ENCODE measurements at places on chromosomes 16 and 17. TPM values are rescaled to one million over a fixed set of nuclear protein-coding genes. Genes with fewer than 3 reads are reported as not detected.

- H3K4me3 ChIP-seq: no peak overlapping the region
- H3K36me3 ChIP-seq: no peaks in the 10 kb centered on the region
- no peaks in the 10 kb centered on the region for H3K27me3 ChIP-seq
These were observed 9.1 kb downstream of the TSPOAP1 start for GRCh38 chr17:58319173-58320162.

- no peak for DNase-seq
- H3K27ac ChIP-seq: no peak overlapping the region
- no peaks in the 10 kb centered on the region for H3K4me1 ChIP-seq
- H3K27me3 ChIP-seq: no peaks in the 10 kb centered on the region
These were observed 21.8 kb downstream of the CACNA1H start for GRCh38 chr16:1174477-1175357.

Gene KRTAP2-1
- not detected for total RNA-seq

Gene CYB561
- 76.4 TPM for total RNA-seq

- no peak for DNase-seq
- no peaks in the 10 kb centered on the region for H3K36me3 ChIP-seq
- no peak overlapping the region for H3K27ac ChIP-seq
- H3K4me3 ChIP-seq: no peak overlapping the region
These were observed 612.1 kb downstream of the MAF start for GRCh38 chr16:78988361-78988969.

DNA sequence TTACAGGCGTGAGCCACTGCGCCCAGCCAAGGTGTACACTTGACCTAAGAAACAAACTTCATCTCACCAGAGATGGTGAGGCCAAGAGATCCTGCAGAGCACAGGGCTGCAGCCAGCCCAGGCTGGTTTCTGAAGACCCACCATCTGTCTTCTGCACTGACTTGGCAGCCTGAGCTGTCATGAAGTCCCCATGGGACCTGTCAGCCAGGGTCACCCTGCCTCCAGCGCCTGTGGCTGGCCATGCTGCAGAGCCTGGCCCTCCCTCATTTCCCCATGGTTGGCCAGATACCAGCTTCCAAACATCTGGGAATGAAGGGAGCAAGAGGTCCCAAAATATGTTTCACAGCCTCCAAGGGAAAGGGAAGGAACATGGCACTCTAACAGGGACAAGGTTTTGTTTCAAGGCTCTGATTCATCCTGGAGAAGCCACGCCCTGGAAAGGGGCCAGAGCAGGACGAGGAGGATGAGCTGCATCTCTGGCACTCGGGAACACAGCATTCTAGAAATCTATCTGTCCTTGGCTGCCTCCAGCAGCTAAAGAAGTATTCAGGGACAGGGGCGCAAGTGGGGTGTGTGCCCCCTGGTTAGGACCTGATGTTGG, 45.3 kb downstream of the DDX19A start:
- DNase-seq: no peak
- H3K27me3 ChIP-seq: no peaks in the 10 kb centered on the region
- H3K36me3 ChIP-seq: no peaks in the 10 kb centered on the region

Gene NIP7
- 17.4 TPM for total RNA-seq

Gene RPGRIP1L
- total RNA-seq: 8.9 TPM

Gene MYH11
- total RNA-seq: 47.3 TPM

Gene TMEM114
- total RNA-seq: not detected

Gene HOXB6
- total RNA-seq: 5.1 TPM

- H3K4me3 ChIP-seq: no peak overlapping the region
- no peaks in the 10 kb centered on the region for H3K4me1 ChIP-seq
- DNase-seq: peak; percentile 61
- no peak overlapping the region for H3K27ac ChIP-seq
These were observed 7.1 kb downstream of the CTRB1 start for GRCh38 chr16:75225678-75226515.

- H3K27ac ChIP-seq: no peak overlapping the region
- H3K27me3 ChIP-seq: no peaks in the 10 kb centered on the region
- H3K4me1 ChIP-seq: no peaks in the 10 kb centered on the region
- DNase-seq: no peak
- no peak overlapping the region for H3K4me3 ChIP-seq
These were observed 30.8 kb downstream of the B9D1 start for GRCh38 chr17:19331543-19332245.

Gene OR1D5
- total RNA-seq: not detected

- H3K4me3 ChIP-seq: no peak overlapping the region
- H3K4me1 ChIP-seq: peaks cover 22% of the 10 kb centered on the region
- no peak for DNase-seq
These were observed 137.2 kb downstream of the SNX11 start for GRCh38 chr17:48244814-48245213.

- no peaks in the 10 kb centered on the region for H3K27me3 ChIP-seq
- no peak overlapping the region for H3K4me3 ChIP-seq
- DNase-seq: no peak
- H3K36me3 ChIP-seq: no peaks in the 10 kb centered on the region
These were observed 10.2 kb upstream of the CNOT1 start for GRCh38 chr16:58639836-58640235.

DNA sequence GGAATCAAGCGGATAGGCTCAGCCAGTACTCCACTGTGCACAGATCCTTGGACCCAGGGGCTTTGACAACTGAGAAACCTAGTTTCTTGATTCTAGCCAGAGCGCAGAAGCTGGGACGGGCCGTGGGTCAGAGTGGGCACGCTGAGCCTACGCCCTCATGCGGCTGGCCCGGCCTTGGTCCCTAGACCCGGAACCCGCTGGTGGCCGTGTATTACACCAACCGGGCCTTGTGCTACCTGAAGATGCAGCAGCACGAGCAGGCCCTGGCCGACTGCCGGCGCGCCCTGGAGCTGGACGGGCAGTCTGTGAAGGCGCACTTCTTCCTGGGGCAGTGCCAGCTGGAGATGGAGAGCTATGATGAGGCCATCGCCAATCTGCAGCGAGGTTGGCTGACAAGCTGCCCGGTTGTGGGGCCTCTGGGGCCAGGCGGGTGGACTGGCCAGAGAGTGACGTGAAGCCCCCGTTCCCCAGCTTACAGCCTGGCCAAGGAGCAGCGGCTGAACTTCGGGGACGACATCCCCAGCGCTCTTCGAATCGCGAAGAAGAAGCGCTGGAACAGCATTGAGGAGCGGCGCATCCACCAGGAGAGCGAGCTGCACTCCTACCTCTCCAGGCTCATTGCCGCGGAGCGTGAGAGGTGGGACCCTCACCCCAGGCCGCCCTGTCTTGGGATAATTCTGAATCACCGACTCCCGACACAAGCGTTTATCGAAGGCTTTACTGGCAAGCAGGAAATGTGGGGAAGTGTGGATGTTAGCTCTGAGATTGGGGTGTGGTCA, 946 bp downstream of the STUB1 start:
- DNase-seq: no peak
- peaks cover 15% of the 10 kb centered on the region for H3K27me3 ChIP-seq
- H3K27ac ChIP-seq: peak overlapping the region; percentile 91
- H3K4me3 ChIP-seq: peak overlapping the region; percentile 62
- H3K36me3 ChIP-seq: peaks cover 35% of the 10 kb centered on the region

Gene SPNS1
- 61.5 TPM for total RNA-seq

Gene SLC38A8
- total RNA-seq: not detected

DNA sequence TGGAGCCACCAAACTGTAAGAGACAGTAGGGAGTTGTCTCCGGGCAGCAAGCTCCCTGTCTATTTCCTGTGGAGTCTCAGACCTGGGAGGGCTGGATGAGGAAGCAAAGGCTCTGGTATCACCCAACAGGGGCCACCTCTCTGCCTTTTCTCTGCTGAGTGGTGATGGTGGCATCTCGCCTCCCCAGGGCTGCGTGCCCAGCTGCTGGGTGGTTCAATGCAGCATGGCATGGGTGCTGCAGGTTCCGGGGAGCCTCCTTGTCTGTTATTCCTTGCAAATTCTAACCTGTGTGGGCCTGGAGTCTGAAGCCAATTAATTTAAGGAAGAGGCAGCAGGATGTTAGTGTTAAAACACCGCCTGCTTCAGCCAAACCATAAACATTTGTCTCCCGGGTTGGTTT, 78.2 kb downstream of the CCDC182 start:
- no peaks in the 10 kb centered on the region for H3K36me3 ChIP-seq
- peaks cover 2% of the 10 kb centered on the region for H3K4me1 ChIP-seq
- no peak overlapping the region for H3K4me3 ChIP-seq
- H3K27ac ChIP-seq: no peak overlapping the region
- DNase-seq: no peak
- no peaks in the 10 kb centered on the region for H3K27me3 ChIP-seq

GRCh38 chr17:78300962-78301820, 58.7 kb downstream of the SOCS3 start:
- H3K4me1 ChIP-seq: no peaks in the 10 kb centered on the region
- H3K4me3 ChIP-seq: no peak overlapping the region
- DNase-seq: no peak
- H3K27me3 ChIP-seq: no peaks in the 10 kb centered on the region

- peaks cover 34% of the 10 kb centered on the region for H3K4me1 ChIP-seq
- no peaks in the 10 kb centered on the region for H3K36me3 ChIP-seq
- H3K27me3 ChIP-seq: no peaks in the 10 kb centered on the region
- H3K4me3 ChIP-seq: no peak overlapping the region
- no peak overlapping the region for H3K27ac ChIP-seq
These were observed 1.9 kb downstream of the ARL16 start for GRCh38 chr17:81681672-81682071.

DNA sequence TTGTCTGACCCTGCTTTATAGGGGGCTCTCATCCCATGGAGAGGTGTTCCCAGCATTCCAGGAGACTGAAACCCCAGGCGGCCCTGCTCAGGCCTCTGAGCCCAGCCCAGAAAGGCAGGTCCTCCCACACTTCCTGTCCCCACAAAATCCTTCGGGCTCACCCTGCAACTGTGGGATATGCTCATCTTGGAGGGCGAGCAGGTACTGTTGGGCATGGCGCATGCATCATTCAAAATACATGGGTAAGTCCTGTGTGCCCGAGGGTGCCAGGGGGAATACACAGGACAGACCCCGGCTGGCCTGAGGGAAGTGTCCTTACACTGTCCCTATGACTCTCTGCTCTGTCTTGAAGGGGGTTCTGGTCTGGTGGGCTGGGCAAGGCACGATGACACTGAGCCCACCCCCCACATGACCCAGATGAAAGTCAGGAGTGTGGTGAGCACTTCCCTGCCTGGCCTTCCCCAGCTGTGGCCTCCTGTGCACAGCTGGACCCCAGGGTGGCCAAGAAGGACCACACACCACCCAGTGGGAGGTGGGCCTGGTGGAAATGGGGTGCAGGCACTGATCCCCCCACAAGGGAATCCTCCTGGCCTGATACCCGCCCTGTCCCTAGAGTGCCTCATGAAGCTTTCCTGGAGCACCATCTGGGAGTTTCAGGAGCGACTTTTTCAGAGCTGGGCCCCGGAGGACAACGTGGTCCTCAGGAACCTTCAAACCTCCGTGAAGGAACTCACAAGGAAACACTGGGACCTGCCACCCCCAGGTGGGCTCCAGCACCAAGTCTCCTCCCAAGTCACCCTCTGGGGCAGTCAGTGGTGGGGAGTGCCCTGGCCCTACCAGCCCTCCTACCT, 46.7 kb downstream of the USP22 start:
- H3K27ac ChIP-seq: no peak overlapping the region
- no peak overlapping the region for H3K4me3 ChIP-seq
- H3K36me3 ChIP-seq: peaks cover 20% of the 10 kb centered on the region

Gene PRAC2
- not detected for total RNA-seq

- peak overlapping the region; percentile 76 for H3K4me3 ChIP-seq
- H3K27me3 ChIP-seq: no peaks in the 10 kb centered on the region
- peak overlapping the region; percentile 85 for H3K27ac ChIP-seq
- DNase-seq: no peak
- peaks cover 8% of the 10 kb centered on the region for H3K4me1 ChIP-seq
These were observed 7.9 kb upstream of the SLFN14 start for GRCh38 chr17:35568561-35568960.

DNA sequence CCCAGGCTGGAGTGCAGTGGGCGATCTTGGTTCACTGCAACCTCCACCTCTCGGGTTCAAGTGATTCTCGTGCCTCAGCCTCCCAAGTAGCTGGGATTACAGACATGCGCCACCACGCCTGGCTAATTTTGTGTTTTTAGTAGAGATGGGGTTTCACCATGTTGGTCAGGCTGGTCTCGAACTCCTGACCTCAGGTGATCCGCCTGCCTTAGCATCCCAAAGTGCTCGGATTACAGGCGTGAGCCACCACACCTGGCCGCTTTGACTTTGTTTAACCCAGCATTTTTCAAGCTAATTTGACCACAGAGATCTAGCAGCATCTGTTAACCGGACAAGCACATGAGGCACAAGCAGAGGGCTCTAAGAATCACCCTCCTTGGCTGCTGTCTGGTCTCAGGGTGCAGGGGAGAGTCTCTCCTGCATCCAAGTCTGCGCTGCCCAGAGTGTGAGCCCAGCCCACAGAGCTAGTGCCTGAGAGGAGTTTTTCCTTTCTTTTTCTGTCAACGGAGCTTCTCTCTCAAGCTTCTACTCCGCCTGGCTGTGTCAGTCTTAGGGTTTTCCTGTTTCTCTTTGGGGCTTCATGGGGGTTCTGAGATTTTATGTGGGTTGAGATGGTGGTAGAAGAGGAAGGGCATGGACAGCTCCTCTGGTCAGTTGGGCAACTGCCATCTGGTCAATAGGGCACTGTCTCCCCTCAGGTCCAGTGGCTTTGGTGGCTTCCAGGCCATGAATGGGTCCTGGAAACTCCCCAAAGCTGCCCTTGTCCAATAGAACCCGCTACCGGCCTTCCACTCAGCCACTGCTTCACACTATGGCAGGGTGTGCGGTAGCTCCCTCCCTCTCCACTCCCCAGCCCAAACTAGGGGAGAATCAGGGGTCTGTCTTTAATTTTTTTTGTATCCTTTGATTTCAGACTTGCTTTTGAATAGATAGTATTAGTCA, 59.6 kb downstream of the TNFRSF13B start:
- H3K27ac ChIP-seq: no peak overlapping the region
- no peak overlapping the region for H3K4me3 ChIP-seq
- no peaks in the 10 kb centered on the region for H3K36me3 ChIP-seq
- no peaks in the 10 kb centered on the region for H3K27me3 ChIP-seq
- DNase-seq: peak; percentile 7
- H3K4me1 ChIP-seq: no peaks in the 10 kb centered on the region

GRCh38 chr16:50304467-50305440, 38.4 kb downstream of the ADCY7 start:
- peaks cover 3% of the 10 kb centered on the region for H3K4me1 ChIP-seq
- DNase-seq: peak; percentile 70
- no peak overlapping the region for H3K27ac ChIP-seq
- H3K4me3 ChIP-seq: no peak overlapping the region
- no peaks in the 10 kb centered on the region for H3K36me3 ChIP-seq

Gene IL21R
- total RNA-seq: 3.9 TPM

All from left lung (tissue), 14 donors.